Foreskin keratinocyte (primary cell): ENCODE measurements at places on chromosomes 1 and 21.
A peak's percentile ranks its signal among the peaks of the same experiment; 100 is the strongest.

GRCh38 chr1:26666855-26667254, 29.0 kb upstream of the ARID1A start:
- peak; percentile 46 for DNase-seq

- peak; percentile 67 for DNase-seq
Observed at GRCh38 chr1:28965271-28965870, 51.0 kb downstream of the EPB41 start.

DNA sequence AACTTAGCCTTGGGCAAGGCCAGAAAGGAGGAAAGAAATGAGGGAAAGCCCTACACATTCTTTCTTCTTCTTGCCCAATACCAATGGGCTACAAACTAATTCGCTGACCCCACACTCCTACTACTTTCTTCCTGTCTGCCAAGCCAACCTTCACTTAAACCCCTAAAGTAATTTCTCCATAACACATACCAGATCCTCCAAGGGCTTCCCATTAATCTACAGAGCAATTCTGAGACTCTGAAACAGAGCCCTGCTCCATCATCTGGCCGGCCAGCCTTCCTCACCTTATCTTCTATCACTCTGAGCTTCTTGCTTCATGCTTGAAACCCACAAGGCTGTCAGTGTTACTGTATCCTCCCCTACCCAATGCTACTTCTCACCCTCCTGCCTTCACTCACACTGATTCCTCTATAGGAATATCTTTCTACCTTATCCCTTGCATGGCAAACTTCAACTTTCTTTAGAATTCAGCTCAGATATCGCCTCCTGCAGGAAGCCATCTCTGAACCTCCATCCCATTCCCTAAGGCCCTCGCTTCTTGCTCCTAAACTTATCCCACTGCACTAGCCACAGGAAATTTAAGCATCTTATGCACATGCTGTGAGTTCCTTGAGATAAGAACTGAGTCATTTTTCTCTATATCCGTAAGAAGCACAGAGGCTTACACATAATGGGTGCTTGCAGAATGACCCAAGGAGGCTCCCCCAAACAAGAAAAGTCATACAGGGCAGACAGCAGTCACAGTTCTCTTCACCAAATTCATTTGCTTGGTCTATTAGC, 81.9 kb downstream of the JAK1 start:
- no peak for DNase-seq

GRCh38 chr1:218473522-218473921, 128.4 kb downstream of the TGFB2 start:
- no peak for DNase-seq

DNA sequence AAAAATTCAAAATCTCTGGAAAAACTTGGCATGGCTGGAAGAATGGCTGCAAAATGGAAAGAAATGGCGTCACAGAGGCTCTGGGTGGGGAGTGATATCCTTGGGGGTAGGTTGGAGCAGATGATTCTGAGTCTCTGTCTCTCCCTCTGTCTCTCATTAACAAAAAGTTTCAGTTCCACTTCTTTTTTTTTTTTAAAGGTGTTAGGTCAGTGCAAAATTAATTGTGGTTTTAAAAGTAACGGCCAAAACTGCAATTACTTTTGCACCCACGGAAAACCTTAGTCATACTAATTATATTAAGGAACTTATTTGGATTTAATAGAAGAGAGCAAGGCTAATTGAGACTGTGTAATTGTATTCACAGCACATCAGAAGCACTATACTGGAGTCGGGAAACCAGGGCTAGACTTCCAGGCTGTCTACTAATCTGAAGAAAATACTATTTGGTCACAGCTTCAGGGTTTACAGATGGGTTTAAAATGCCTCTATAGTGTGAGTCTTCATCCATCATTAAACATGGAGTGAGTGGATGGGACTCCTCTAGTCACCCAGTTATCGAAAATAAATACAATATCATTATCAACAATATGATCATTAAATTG, 289.1 kb upstream of the PLD5 start:
- DNase-seq, result no peak

DNA sequence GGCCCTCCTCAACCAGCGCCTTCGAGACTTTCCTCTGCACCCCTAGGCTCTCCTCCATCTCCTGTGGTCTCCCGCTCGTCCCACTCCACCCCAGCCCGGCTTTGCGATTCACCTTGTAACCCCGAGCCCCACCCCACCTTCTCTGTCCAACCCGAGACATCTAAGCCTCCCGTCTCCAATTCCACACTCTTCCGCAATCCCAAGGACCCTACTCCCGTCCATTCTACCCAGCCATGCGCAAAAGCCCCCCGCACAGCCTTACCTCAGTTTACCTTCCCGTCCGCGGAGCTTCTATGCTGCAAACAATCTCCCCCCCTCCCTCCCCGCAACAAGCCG, 174 bp downstream of the SH3BP5L start:
- DNase-seq, result no peak

GRCh38 chr1:220031287-220031686, 15.0 kb downstream of the EPRS1 start:
- DNase-seq, result no peak

GRCh38 chr1:171250263-171250662, 2.0 kb downstream of the FMO1 start:
- no peak for DNase-seq

- DNase-seq, result no peak
Observed at GRCh38 chr1:97350662-97351061, 570.2 kb downstream of the DPYD start.

GRCh38 chr1:205477759-205478247, 22.0 kb upstream of the BLACAT1 start:
- peak; percentile 97 for DNase-seq

DNA sequence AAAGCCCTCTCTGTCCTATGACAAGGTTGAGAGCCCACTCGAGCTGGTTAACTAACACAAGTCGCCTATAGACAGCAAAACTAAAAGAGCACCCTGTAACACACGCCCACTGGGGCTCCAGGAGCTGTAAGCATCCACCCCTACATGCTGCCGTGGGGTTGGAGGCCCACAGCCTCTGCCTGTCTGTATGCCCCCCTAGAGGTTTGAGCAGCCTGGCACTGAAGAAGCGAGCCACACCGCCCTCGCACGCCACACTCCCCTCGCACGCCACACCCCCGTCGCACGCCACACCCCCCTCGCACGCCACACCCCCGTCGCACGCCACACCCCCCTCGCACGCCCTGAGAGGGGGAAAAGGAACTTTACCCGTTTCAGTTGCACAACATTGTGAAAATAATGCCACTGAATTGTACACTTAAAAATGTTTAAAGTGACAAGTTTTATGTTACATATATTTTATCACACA, 13.2 kb upstream of the HMGCL start:
- DNase-seq, result no peak

DNA sequence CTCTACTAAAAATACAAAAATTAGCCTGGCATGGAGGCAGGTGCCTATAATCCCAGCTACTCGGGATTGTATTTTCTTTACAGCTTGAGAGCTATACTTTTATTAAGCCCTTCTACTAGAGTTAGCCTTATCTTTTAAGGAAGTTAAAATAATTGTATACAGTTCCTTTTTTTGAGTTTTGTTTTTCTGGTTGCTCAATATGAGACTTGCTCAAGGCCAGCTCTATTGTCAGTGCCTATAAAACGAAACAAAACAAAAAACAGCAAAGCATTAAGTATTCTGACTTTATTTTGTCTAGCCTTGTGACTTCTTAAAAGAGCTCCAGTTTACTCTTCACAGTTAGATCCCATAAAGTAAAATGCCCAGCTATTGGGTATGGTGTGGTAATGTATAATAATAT, 17.2 kb downstream of the PKN2 start:
- no peak for DNase-seq

GRCh38 chr1:94723894-94724293, 96.3 kb upstream of the SLC44A3 start:
- DNase-seq, result no peak

DNA sequence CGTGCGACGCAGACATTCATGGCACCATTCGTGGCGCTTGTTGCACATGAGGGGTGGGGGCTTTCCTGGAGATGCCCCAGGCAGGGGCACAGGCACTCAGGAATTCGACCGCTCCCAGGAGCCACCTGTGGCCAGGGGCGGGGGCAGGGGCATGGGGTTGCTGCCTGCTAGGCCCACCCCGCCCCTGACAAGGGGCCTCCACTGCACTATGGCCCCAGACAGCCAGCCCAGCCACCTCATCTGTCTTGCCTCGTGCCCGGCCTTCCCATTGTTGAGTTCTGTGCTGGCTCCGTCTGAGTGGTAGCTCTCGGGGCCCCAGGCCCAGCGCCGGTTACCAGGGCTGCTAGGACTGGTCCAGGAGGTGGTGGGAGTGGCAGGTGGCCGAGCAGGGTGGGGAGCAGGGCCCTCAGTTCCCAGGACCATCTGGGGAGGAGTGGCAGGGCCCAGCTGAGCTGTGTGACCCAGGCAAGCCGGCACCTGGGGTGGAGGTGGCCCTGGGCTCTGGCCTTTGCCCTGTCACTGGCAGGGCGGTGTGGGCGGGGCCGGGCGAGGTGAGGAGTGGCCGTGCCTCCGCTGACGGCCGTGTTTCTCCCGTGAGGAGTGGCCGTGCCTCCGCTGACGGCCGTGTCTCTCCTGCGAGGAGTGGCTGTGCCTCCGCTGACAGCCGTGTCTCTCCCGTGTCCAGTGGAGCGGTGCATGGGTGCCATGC, 1.9 kb downstream of the PLCH2 start:
- DNase-seq, result no peak

- DNase-seq, result no peak
Observed at GRCh38 chr1:223242971-223243370, 99.9 kb upstream of the TLR5 start.

GRCh38 chr1:102098536-102098935, 101.8 kb upstream of the OLFM3 start:
- DNase-seq, result peak; percentile 44

- DNase-seq, result no peak
Observed at GRCh38 chr1:93980320-93981273, 71.4 kb upstream of the GCLM start.

DNA sequence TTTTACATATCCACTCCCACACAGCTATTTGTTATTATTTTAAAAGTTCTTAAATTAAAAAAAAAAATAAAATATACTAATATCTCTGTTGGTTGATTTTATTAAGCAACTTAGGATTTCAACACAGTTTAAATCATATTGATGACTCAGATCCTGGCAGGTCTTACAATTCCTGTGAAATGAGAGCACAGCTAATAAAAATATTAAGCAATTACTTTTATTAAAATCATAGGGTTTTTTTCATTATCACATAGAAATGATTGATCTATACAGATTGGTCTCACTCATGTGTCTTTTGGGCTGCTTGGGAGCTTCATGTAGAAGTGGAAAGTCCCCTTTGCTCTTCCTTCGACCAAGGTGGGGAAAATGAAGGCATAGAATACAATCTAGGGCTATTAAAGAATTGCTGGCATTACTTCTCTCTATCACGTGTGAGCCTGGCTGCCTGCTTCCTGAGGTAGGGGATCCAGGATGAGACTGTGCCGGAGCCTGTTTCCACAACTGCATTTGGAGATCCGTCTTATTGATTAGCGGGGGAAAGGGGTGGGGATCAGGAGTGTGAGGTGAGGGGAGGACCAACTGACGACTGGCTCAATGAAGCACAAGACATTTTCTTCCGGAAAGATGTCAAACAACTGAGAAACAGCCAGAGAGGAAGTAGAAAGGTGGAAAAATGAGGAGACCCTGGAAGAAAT, 858.0 kb downstream of the USP25 start:
- peak; percentile 74 for DNase-seq

DNA sequence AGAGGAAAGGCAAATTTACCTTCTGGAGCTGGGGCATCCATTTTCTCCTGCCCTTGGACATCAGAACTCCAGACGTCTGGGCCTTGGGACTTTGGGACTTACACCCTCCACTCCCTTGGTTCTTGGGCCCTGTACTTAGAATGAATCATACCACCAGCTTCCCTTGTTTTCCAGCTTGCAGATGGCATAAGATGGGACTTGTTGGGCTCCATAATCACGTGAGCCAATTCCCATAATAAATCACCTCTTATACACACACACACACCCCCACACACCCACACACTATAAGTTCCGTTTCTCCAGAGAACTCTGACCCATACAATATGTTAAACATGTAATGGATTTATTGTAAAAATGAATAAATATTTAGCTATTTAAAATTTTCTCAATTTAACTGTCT, 185.7 kb downstream of the GIPC2 start:
- DNase-seq, result no peak

GRCh38 chr1:164718821-164719220, 159.8 kb downstream of the PBX1 start:
- DNase-seq, result no peak

- no peak for DNase-seq
Observed at GRCh38 chr1:228100822-228101613, 2.1 kb downstream of the C1orf35 start.

DNA sequence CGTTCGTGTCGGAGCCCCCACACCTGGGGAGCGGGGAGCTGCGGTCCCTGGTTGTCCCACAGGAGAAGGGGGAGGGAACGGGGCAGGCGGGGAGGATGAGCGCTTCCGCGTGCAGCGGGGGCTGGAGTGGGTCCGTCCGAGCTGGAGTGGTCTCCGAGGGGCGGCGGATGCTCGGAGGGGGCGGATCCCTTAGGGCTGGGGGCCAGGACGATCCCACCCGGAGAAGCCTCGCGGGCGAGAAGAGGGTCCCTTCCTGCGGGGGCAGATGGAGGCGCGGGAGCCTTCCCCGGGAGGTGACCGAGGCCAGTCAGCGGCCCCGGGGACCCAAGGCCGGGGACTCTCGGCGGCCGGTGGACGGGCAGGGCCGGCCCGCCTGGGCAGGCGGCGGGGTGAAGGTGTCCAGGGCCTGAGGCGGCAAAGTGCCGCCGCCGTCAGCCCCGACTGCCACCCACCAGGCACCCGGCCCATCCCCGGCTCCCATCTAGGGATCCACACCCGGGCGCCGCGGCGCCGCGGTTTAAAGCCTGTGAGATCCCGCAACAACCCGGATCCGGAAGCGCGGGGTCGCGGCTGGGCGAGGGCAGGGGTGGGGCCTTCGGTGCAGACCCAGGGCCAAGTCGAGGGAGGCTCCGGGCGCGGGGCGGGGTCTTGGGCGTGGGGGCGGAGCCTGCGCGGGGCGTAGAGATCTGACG, 5.3 kb upstream of the CCDC27 start:
- DNase-seq, result peak; percentile 45

DNA sequence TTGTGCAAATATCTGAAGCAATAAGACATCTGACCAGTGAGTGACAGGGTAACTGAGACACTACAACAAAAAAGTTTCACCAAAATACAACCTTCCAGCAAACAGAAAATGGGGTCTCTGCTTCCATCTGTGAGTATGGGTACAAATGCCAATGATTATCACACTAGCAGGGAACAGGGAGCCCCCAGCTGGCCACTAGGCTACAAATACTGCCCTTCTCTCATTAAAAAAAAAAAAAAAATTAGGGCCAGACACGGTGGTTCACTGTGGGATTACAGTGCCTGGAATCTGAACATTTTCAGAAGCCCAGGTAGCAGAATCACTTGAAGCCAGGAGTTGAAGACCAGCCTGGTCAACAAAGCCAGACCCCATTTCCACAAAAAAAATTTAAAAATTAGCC, 48.4 kb upstream of the EDARADD start:
- no peak for DNase-seq

- DNase-seq, result no peak
Observed at GRCh38 chr1:21325231-21325718, 35.0 kb upstream of the ECE1 start.

- DNase-seq, result peak; percentile 90
Observed at GRCh38 chr1:56837244-56837939, 17.2 kb upstream of the C8A start.
